A549 treated with AZD2906 at 1 μM for 4 hours (cell line): ENCODE measurements at places on chromosomes 2 and 18. TPM values are rescaled to one million over a fixed set of nuclear protein-coding genes. Genes with fewer than 3 reads are reported as not detected.

The ELOA2 gene
- total RNA-seq: not detected in 5 replicates

The LYG2 gene
- not detected in 5 replicates for total RNA-seq

The FAM228A gene
- total RNA-seq: not detected in 5 replicates

The MC4R gene
- total RNA-seq: not detected in 5 replicates

The RAB17 gene
- 0.14 to 0.43 TPM (median 0.28 TPM) in 5 replicates for total RNA-seq

The ACTG2 gene
- total RNA-seq: 0.26 to 0.40 TPM (median 0.31 TPM) in 5 replicates

The SCN3A gene
- total RNA-seq: 0.02 to 0.09 TPM (median 0.02 TPM) in 3 of 5 replicates, not detected in the others

The FBXO48 gene
- 0.40 to 0.61 TPM (median 0.56 TPM) in 5 replicates for total RNA-seq

The DOK1 gene
- 3.4 to 4.9 TPM (median 4.4 TPM) in 5 replicates for total RNA-seq

The UGT1A10 gene
- 0.03 to 0.14 TPM (median 0.08 TPM) in 4 of 5 replicates, not detected in the other for total RNA-seq

The DCTN1 gene
- total RNA-seq: 112 to 150 TPM (median 144 TPM) in 5 replicates

The NEU2 gene
- total RNA-seq: not detected in 5 replicates

The SMYD1 gene
- 0.01 TPM in 1 of 5 replicates, not detected in the others for total RNA-seq

The GPR148 gene
- total RNA-seq: not detected in 5 replicates

The ABCB11 gene
- total RNA-seq: 0.01 to 0.06 TPM (median 0.02 TPM) in 5 replicates

The IDH1 gene
- total RNA-seq: 74.9 to 92.9 TPM (median 80.1 TPM) in 5 replicates

The LHCGR gene
- not detected in 5 replicates for total RNA-seq

The DSG1 gene
- total RNA-seq: not detected in 5 replicates

The RNF144A gene
- 6.8 to 9.3 TPM (median 8.7 TPM) in 5 replicates for total RNA-seq

The GKN2 gene
- 1.9 to 3.2 TPM (median 2.5 TPM) in 5 replicates for total RNA-seq

The DES gene
- total RNA-seq: 0.14 to 0.69 TPM (median 0.27 TPM) in 5 replicates
